ENCODE measurements at places on chromosomes 12 and 14.

- DNase-seq, result no peak
These were observed 16.0 kb downstream of the CERS5 start for GRCh38 chr12:50151047-50151687.

DNA sequence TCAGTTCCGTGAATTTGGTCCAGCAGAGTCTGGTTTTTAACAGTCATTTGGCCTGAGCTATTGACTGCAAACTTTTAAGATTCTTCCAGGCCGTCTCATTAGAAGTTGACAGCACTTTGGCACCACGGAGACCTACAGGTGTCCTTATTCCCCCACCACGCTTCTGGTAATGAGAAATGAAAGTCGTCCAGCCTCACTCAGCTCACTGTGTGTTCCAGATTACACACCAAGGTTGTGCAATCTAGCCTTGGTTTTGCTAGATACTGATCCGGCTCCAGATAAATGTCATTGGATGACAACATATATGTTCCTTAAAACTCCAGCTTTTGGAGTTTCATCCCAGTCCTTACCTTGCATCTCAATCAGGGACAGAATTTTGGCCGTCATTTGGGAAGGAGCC, 210.4 kb downstream of the CHST11 start:
- no peak for DNase-seq

DNA sequence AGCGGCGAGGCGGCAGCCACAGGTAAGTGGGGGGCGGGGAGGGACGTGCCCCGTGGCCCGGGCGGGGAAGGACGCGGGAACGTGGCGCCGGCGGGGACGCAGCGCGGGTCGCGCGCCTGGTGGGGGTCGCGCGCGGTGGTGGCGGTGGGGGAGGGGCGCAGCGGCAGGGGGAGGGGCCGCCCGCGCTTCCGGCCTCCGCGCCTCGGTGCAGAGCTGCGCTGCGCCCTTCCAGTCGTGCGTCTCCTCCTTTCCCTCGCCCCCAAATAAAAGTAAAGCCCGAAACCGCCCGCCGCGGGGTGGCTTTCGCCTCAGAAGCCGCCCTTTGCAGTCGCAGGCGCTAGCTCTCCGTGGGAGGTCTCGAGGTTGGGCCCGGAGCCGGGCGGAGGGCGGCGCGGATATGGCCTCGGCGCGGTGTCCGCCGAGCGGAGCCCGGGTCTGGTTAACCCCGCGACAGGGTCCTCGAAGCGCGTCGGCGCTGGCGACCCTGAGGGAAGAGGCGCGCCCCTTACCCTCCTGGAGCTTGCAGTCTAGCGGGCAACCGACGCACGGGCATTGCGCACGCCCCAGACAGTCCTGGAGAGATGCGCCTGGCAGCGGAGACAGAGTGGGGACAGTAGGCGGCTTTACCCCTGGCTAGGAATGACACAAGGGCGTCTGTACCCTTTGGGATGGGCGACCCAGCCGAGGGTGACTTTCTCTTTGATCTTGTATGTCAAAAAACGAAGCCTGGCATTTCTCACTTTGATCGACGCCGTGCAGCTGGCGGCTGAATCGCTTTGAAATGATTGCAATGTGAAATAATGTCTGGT, 589 bp downstream of the ATF1 start:
- DNase-seq, result peak; percentile 28

DNA sequence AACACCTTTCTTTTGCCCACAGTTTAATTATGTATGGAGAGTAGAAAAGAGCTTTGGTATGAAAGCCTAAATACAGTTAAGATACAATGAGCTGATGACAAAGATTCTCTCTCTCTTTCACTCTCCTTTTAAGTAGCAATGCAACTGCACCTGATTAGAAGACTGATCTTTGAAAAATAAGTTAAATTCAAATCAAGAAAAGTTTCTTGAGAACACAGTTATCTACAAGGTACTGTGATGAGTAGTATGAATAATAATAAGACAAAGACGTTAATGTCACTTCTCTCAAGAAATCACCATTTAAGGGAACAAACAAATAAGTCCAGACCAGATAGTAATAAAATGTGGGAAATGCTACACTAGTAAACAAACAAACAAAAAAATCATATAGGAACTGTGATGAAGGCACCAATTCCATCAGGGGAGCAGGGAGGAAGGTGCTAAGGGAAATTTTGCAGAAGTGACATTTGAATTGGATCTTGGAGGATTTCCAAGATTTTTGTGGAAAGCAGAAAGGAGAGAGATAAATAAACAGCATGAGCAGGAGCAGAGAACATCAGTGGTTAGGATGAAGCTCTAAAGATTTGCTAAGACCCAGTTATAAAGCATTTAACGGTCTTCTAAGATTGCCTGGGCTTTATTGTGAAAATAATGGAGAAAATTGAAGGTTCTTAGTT, 65.2 kb upstream of the STK38L start:
- no peak for DNase-seq

DNA sequence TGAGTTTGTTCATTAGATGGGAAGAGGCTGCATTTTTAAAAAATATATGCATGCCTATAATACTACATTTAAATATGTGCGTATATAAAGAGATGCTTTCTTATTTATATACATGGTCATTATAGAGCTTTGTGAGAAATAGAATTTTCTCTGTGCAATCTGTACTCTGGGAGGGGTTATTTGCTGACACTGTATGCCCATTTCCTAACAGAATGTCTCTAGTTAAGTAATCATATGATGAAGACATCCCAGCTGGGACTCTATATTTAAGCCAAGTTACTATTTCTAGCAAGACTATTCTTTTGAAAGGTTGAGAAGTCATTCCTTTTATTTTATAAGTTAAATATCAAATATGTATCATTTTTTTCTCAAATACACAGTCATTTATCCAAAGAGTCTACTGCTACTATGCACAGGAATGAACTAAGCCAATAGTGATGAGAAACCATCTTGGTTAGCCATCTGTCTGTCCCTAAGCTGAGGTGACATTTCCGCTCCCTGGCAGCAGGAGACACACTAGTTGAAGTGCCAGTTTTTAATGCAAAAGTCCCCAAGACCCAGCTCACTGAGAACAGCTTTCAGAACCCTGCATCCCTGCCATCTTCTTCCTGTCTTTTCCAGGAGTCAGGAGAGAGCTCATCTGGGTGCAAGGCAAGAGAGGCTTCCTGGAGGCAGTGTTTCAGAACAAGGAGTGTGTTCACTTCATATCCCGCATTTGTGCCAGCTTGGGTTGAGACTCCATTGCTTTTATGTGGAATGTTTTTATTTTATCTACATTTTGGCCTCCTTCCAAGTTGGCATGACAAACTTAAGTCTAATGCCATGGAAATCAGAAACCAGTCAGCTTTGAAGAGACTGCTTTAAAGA, 69.5 kb downstream of the TMEM132C start:
- no peak for DNase-seq

- no peak for DNase-seq
These were observed 2.5 kb downstream of the PPP1R3E start for GRCh38 chr14:23299986-23300686.

GRCh38 chr12:93200291-93200917, 177.3 kb upstream of the NUDT4 start:
- no peak for DNase-seq

- DNase-seq, result no peak
These were observed 343.4 kb upstream of the USP15 start for GRCh38 chr12:61916831-61917230.

- no peak for DNase-seq
These were observed 129.1 kb upstream of the MAX start for GRCh38 chr14:65231286-65231980.

DNA sequence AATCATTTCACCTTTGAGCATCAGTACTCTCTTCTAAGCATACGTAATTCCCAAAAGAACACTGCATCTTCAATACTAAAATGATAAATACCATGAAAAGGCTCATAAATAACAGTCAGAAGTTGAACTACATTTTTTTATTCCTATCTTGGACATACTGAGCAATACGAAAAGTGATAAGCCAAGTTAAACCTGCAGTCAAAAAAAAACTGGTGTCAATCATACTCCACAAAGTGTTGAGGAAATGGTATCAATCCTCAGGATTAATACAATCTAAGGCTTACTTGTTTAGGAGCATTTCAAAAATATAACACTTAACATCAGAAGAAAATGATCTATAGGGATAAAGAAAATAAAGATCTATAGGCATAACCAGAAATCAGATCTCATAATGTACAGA, 5.5 kb downstream of the BTG1 start:
- DNase-seq, result no peak

GRCh38 chr12:48279101-48279500, 71.6 kb downstream of the ZNF641 start:
- DNase-seq, result no peak

DNA sequence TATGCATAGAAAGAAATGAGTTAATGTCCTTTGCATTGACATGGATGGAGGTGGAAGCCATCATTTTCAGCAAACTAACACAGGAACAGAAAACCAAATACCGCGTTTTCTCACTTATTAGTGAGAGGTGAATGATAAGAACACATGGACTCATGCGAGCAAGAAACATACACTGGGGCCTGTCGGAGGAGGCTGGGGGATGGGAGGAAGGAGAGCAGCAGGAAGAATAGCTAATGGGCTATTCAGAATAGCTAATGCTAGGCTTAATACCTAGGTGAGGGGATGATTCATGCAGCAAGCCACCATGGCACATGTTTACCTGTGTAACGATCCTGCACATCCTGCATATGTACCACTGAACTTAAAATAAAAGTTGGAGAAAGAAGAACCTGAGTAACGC, 29.1 kb upstream of the SYT1 start:
- no peak for DNase-seq

DNA sequence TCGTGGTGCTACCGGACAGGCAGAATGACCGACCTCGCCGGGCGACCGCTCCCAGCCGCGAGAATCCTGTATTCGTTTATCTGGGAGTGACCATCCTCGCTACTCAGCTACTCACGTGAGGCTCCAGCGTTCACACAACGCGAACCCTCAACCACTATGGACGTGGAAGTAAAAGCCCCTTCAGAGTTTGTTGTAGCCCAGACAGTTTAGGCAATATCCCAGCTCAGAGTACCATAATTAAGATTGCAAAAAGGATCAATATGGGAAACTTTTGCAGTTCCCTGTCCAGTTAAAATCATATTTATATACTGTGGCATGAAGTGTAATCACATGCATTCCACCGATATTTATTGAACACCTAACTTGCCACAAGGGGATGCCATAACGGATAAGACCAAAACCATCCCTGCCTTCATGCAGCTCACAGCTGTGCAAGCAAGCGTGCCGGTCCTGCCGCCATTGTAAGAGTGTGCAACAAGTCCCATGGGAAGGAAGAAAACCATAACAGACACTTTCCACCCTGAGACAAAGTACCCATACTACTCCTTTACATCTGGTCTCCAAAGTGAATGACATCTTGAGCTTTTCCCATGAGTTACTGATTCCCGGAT, 938 bp upstream of the MAX start:
- no peak for DNase-seq

DNA sequence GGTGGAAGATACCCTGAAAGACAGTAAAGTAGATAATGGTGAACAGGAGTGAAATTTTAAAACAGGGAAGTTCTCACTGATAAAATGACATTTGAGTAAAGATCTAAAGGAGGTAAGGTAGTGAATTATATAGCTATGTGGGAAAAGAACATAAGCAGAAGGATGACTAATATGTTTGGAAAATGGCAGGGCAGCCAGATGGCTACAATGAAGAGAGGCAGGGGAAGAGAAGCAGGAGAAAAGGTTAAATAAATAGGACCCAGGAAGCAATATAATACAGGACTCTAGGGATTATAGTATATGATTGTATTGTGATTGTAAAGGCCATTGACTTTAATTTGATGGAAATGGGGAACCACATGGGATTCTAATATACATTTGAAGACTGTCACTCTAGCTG, 33.0 kb downstream of the SCFD1 start:
- no peak for DNase-seq

GRCh38 chr14:89221109-89221810, 195.8 kb downstream of the FOXN3 start:
- no peak for DNase-seq

- DNase-seq, result no peak
These were observed 323.7 kb downstream of the TMEM121 start for GRCh38 chr14:105849933-105850626.

- no peak for DNase-seq
These were observed 98.6 kb downstream of the GCH1 start for GRCh38 chr14:54803926-54804537.

- DNase-seq, result no peak
These were observed 2.4 kb downstream of the SLC11A2 start for GRCh38 chr12:51023625-51024382.

GRCh38 chr12:130981911-130982310, 28.2 kb downstream of the ADGRD1 start:
- DNase-seq, result no peak

GRCh38 chr12:27163048-27163715, 80.8 kb upstream of the C12orf71 start:
- no peak for DNase-seq

DNA sequence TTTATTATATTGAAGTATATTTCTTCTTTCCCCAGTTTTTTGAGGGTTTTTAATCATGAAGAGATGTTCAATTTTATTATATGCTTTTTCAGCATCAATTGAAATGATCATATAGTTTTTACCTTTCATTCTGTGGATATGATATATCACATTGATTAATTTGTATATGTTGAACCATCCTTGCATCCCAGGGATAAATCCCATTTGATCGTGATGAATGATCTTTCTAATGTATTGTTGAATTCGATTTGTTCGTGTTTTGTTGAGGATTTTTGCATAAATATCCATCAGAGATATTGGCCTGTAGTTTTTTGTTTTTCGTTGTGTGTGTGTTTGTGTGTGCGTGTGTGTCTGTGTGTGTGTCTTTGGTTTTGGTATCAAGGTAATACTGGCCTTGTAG, 196.4 kb downstream of the CRADD start:
- no peak for DNase-seq

- no peak for DNase-seq
These were observed 166.5 kb upstream of the RASSF8 start for GRCh38 chr12:25792031-25792430.

DNA sequence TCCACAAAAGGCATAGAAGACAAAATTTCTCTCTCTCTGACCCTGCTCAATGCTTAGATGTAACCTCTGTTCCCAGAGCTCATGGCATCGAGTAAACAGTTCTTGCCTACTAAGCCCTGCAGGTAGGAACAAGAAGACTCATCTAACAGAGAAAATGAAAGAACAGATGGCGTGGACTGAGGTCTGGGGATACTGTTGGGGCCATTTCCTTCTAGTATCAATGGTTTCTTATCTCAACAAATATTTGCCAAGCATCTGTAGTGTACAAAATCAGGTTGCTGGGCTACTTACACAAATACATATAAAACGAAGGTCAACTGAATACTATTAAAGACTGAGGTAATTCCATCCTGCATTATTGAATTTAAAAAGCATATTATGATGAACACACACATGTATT, 93.3 kb downstream of the RIMBP2 start:
- no peak for DNase-seq

Data from stimulated activated CD4-positive, alpha-beta T cell treated with anti-CD3 and anti-CD28 coated beads, TNF-alpha, amount 100 ng/mL, for 24 hours (primary cell).